Omental fat pad (tissue), 4 donors: ENCODE measurements at places on chromosomes 2 and 18. TPM values are rescaled to one million over a fixed set of nuclear protein-coding genes. Genes with fewer than 3 reads are reported as not detected.

- DNase-seq, result no peak
Observed at GRCh38 chr2:56449449-56449860, 265.7 kb downstream of the CCDC85A start.

GRCh38 chr2:134736167-134736880 lies 17.5 kb upstream of the TMEM163 start:
- DNase-seq, result no peak

DNA sequence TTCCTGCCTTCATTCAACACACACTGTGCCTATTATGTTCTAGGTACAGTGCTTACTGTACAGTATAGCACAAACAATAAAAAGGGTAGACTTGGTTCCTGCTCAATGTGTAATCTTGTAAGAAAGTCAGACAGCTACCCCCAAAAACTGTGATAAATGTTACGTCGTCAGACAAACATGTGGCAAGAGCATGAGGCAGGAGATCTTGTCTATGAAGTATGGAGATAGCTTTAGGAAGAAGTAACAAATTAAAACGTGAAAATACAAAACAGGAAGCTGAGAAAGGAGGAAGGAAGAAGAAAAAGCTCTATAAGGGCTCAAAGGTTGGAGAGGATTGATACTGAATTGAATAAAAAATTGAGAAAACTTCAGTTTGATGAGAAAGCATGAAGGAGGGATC lies 276.2 kb upstream of the HNRNPA3 start:
- no peak for DNase-seq

EGR4 gene
- total RNA-seq, result not detected

SPTBN1 gene
- total RNA-seq, result 886 TPM

C2orf76 gene
- 13.3 TPM for total RNA-seq

MARCO gene
- 26.3 TPM for total RNA-seq

IHH gene
- total RNA-seq, result 0.48 TPM

DNA sequence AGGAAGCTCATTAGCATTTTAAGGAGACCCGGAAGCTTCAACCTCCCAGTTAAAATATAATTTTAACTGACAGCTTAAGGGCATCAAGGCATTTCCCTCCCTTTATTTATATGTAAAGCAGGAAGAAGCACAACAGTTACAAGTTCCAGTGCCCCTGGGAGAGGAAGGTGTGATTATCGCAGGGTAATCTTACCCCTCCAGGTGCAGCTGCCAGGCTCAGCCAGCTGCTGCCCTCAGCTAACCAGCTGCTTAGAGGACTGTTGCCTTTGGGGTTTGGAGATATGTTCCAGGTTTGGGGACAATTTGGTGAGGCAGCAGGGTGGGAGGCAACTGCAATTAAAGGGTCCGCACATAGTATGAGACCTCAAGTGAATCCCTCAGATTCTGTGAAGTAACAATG lies 55.3 kb upstream of the SETBP1 start:
- DNase-seq, result no peak

DNER gene
- total RNA-seq, result 8.2 TPM

NEU2 gene
- total RNA-seq, result not detected

GRCh38 chr2:73830871-73831401 lies 2.2 kb downstream of the STAMBP start:
- no peak for DNase-seq

CXCR1 gene
- 0.65 TPM for total RNA-seq

- no peak for DNase-seq
Observed at GRCh38 chr2:95266781-95267430, 7.3 kb upstream of the PROM2 start.

GRCh38 chr2:160891353-160891740 lies 268.9 kb upstream of the TANK start:
- no peak for DNase-seq

GRCh38 chr2:69616755-69617154 lies 26.8 kb downstream of the AAK1 start:
- DNase-seq, result no peak

MROH2A gene
- total RNA-seq, result not detected

DNA sequence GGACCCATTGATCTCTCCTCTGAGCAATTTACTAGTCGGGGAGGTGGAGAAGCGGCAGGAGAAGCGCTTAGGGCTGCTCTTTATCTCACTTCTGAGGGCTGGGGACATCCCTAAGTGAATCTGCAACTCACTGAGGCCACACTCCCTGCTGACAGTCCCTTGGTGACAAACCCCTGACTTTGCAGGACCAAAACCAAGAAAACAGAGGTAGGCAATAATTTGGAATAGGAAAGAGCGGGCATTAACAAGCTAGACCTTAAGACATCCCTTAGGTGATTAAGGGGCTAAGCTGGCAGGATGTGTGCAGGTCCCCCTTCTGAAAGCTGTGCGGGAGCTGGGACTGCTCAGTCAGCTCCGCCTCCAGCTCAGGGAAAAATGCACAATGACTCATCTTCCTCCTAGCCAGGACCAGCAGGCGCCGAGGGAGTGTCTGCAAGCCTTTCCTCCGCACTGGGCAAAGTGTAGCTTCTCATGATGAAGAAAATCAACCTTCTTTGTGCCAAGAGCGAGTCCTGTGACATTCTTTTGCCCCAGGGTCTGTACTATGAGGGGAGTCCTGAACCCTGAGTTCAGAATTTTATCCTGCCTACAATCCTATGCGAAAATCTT lies 63.3 kb downstream of the BOD1L2 start:
- no peak for DNase-seq

SLC5A7 gene
- total RNA-seq, result not detected

DNA sequence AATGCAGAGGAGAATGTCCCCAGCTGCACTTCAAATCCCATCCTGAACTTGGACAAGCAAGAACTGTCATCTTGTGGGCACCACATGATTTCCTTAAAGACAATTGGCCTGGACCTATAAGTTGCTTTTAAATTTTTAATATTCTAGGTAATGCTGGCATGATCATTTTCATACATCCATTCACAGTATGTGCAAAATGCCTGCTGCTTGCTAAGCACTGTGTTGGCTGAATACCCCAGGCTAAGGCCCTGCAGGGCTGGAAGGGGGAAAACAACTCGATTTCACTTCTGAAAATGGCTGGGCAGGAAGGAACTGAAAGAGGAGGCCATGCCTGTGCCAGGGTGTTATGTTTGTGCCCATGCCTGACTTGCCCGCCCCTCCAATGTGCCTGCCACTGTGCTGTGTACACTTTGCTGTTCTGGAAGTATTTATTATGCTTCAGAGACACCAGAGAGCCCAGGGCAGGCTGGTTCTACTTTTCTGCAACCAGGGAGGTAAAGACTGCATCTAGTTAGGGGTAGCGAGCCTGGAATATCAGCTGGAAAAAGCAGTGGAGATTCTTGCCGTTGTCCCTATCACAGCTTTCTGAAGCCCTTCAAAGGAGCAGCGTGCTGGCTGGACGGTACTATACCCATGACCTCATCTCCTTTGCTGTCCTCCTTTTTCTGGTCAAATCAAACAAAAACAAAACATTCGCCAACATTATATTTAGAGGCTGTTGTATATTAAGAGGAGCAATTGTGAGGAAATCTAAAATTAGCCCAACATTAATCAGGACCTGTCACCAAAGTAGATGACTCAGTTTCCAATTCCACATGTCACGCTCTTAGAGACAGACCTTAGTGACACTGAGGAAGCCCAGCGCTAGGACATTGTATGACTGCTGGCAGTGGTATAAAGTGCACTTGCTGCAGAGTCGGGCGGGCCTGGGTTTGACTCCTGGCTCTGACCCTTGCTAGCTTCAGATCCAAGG lies 158.1 kb downstream of the DDX1 start:
- no peak for DNase-seq
